ENCODE measurements at places on chromosomes 5 and 9. TPM values are rescaled to one million over a fixed set of nuclear protein-coding genes. Genes with fewer than 3 reads are reported as not detected.

ARHGEF39 gene
- total RNA-seq: 0.27 TPM

PRUNE2 gene
- 3.7 TPM for total RNA-seq

SLCO6A1 gene
- not detected for total RNA-seq

FLT4 gene
- 60.3 TPM for total RNA-seq

ZNF454 gene
- total RNA-seq: 5.1 TPM

RETREG1 gene
- 14.8 TPM for total RNA-seq

PLPP1 gene
- 284 TPM for total RNA-seq

GRCh38 chr9:16846367-16846766 is 24.1 kb downstream of the BNC2 start:
- H3K4me1 ChIP-seq: no peaks in the 10 kb centered on the region
- H3K36me3 ChIP-seq: no peaks in the 10 kb centered on the region
- DNase-seq: no peak
- H3K27me3 ChIP-seq: no peaks in the 10 kb centered on the region

DNA sequence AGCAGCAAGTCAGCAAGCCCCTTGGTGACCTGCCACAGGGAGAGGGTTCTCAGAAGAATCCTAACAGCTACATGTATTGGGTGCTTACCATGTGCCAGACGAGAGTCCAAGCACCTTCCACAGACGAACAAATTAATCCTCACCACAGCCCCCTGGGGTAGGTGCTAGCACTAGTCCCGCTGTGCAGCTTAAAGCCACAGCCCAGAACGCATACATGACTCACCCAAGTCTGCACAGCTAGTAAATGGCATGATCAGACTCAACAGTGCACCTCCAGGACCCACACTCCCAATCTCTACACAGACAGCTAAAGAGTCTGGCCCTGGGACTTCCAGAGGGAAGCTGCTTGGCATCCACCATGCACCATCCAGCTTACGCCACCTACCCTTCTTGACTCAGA is 111.5 kb downstream of the PAX5 start:
- H3K36me3 ChIP-seq: no peaks in the 10 kb centered on the region
- DNase-seq: no peak
- no peaks in the 10 kb centered on the region for H3K27me3 ChIP-seq
- H3K4me3 ChIP-seq: no peak overlapping the region
- no peaks in the 10 kb centered on the region for H3K4me1 ChIP-seq

GRCh38 chr5:98742396-98743073 is 30.9 kb upstream of the RGMB start:
- H3K4me3 ChIP-seq: no peak overlapping the region
- H3K4me1 ChIP-seq: no peaks in the 10 kb centered on the region
- H3K27me3 ChIP-seq: no peaks in the 10 kb centered on the region
- DNase-seq: no peak
- no peak overlapping the region for H3K27ac ChIP-seq

DNA sequence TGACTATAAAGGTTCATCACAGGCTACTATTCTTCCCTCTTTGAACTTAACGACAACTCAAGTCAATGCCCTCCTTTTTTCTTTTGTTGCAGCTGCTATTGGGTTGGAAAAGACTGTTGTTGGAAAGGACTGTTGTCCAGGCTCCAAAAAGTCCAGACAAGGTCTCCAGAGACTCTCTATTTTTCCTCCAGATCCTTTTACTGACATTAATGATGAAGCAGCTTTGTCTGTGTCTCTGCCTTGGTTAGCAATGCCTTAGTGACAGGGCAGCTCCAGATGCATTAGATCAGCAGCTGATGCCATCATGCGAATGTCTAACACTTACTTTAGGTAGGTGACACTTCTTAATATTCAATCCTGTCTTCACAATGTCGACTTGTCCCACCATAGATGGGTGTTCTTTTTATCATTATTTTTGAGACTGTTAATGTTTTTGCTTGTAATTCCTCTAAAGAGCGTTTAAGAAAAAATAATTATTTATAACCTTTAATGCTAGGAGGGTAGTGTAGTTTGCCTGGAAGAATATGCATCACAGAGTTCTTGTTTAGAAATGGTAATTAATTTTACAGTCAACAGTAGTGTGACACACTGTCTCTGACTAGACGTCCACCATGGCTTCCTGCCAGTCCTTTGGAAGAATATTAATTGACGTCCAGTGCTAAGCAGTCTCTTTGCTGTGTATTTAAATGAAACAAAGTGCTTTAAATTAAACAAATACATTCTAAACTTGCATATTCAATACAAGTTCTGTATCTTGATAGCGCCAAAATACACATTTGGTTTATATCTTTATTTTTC is 492.2 kb downstream of the NR2F1-AS1 start:
- no peaks in the 10 kb centered on the region for H3K36me3 ChIP-seq
- H3K27ac ChIP-seq: no peak overlapping the region
- DNase-seq: no peak
- no peaks in the 10 kb centered on the region for H3K4me1 ChIP-seq

DNA sequence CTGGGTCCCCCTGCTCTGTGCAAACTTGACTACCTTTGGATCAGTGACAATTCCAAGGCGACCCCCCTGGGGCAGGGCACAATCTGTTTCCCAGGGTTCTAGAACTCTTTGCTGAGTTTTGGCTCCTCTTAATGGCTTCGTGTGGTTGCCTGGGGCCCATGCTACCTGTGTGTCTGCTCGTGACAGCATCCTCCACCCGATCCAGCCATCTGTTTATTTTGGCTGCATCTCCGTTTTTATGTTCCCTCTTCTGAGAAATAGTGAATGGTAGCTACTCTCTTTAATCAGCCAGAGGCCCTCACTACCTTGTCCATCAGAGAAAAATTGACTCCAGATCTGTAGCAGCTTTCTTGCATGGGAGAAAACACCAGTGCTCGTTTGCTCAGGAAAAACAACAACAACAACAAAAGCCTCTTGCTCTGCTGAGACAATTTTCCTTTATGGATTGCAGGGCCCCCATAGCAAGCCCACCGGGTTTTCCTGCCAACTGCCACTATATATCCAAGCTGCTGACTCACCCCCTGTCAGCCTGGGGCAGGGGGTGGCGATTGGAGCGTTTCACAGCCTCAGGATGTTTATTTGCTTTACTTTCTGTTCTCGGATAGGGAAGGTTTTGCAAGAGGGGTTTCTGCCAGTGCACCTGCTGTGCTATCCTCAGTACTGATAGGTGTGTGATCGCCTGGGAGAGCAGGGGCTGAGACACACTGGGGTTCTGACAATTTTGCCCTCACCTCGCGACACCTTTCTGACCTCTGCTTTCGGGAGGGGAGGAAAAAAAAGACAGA is 607.8 kb downstream of the BNC2 start:
- DNase-seq: no peak
- H3K4me1 ChIP-seq: peaks cover 7% of the 10 kb centered on the region
- no peak overlapping the region for H3K4me3 ChIP-seq
- no peak overlapping the region for H3K27ac ChIP-seq
- H3K36me3 ChIP-seq: no peaks in the 10 kb centered on the region
- no peaks in the 10 kb centered on the region for H3K27me3 ChIP-seq

DNA sequence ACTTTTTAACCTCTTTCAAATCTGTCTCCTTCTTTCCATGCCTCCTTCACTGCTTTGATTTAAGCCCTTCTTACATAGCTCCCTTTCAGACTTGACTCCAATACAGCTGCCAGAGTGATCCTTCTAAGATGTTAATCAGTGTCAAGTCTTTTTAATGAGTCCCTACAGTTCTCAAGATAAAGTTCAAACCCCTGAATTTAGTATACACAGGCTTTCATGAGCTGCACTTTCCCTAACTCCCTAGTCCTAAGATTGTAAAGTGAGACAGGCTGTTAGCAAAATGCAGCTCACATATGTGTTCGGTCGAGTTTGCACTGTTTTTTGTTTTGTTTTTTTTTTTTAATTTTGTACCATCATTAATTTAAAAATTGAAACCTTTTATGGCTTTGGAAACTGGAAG is 190.4 kb upstream of the VCAN start:
- H3K36me3 ChIP-seq: no peaks in the 10 kb centered on the region
- no peak for DNase-seq
- H3K4me1 ChIP-seq: no peaks in the 10 kb centered on the region
- H3K27ac ChIP-seq: no peak overlapping the region
- H3K27me3 ChIP-seq: no peaks in the 10 kb centered on the region
- H3K4me3 ChIP-seq: no peak overlapping the region

DNA sequence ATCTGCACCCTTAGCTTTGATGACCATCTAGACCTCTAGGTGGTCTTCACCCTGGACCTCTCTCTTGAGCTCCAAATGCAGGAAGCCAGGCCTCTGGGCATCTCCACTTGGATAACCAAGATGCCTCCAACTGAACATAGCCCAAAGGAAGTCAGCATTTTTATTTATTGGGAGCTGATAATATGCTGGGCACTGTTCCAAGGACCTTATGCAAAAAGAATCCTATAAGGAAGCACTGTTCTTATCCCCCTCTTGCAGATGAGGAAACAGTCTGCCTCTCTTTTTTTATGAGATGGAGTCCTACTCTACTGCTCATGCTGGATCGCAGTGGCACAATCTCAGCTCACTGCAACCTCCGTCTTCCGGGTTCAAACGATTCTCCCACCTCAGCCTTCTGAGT is 219.9 kb downstream of the CDK5RAP2 start:
- peaks cover 4% of the 10 kb centered on the region for H3K4me1 ChIP-seq

DNA sequence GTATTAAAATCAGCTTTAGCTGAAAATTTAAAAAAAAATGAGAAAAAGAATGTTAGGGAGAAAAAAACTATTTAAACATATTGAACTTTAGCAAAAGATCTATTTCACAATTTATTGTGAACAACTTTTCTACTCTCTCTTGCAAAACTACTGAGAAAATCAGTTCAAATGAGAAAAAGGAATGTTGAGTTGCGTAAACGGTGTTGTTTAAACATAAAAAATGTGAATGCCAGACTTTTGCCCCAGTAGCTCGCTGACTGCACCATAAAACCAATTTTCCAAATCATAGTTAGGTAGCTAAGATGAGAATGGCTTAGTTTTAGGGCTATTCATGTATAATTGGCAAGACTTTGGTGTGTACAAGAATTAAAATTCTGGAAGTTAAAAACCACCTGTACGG is 13.4 kb upstream of the RAD23B start:
- no peak overlapping the region for H3K27ac ChIP-seq
- peaks cover 5% of the 10 kb centered on the region for H3K4me1 ChIP-seq
- DNase-seq: no peak

DNA sequence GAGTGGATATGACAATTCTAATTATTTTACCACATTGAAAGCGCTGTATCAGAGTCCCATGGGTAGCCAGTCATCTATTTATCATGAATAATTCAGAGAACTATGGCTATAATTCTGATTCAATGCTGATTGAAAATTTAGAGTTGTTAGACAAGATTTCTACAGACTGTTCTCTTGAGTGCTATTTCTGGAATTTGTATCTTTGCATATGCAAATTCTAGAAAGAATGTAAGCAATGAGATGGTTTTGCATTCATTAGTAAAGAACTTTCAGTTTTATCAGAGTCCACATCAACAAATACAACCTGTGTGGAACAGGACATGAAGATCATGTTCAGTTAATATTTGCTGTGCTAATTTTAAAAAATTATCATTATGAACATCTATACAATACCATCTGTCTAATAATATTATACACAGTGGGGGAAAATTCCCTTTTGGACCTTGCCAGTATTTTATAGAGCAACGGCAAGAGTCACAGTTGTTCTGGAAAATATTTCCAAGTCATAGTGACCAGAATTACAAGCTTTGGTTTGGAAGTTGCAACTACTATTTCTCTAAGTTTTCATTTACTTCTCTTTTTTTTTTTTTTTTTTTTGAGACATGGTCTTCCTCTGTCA is 372.7 kb upstream of the PTGER4 start:
- H3K27me3 ChIP-seq: no peaks in the 10 kb centered on the region
- no peak for DNase-seq
- no peak overlapping the region for H3K27ac ChIP-seq
- H3K36me3 ChIP-seq: no peaks in the 10 kb centered on the region

GRCh38 chr9:68704814-68705530 is at the start of gene PIP5K1B:
Gene PIP5K1B (plus strand): TSS chr9:68705240. CDS start chr9:68822615, 117,375 bp downstream.
- no peaks in the 10 kb centered on the region for H3K36me3 ChIP-seq
- peaks cover 11% of the 10 kb centered on the region for H3K4me1 ChIP-seq
- peak within 1 kb of the TSS; percentile 5 for H3K4me3 ChIP-seq
- DNase-seq: peak; percentile 79
- H3K27me3 ChIP-seq: no peaks in the 10 kb centered on the region

DNA sequence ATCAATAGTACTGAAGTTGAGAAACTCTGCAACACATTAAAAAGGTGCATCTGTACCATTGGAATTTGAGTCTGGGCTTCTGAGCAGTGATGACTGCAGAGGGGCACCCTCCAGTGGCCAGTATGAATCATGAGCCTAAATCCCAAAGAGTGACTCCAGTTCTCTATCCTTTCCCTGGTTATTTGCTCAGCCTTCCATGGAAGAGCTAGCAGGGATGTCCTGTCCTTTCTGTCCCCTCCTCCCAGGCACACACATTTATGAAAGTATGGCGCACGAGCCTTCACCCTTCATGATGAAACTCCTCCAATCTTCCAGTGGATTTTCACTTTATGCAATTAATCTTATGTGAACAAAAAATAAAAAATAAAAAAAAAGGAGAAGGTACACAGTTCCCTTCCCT is 81.0 kb downstream of the ESM1 start:
- no peaks in the 10 kb centered on the region for H3K4me1 ChIP-seq
- no peak overlapping the region for H3K27ac ChIP-seq
- DNase-seq: no peak
- no peak overlapping the region for H3K4me3 ChIP-seq
- H3K27me3 ChIP-seq: no peaks in the 10 kb centered on the region

- H3K4me1 ChIP-seq: no peaks in the 10 kb centered on the region
- no peaks in the 10 kb centered on the region for H3K36me3 ChIP-seq
- no peak for DNase-seq
- no peak overlapping the region for H3K4me3 ChIP-seq
- no peaks in the 10 kb centered on the region for H3K27me3 ChIP-seq
Observed at GRCh38 chr5:146624179-146624578, 108.2 kb upstream of the GPR151 start.

DNA sequence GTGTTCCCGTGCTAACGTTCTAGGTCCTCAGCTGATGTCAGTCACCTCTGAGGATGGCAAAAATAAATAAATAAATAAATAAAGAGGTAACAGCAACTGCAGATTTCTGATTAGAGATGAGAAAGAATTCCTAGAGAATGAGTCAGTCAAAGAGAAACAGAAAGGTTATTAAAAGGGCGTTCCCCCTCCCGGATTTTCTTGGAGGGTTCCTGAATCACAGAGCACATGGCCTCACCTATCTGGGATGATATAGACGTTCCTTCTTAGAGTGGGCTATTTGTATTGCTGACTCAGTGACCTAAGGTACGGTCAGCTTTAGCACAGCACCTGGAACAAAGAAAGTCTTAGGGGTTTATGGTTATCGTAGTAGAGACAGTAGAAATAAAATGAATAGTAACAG is 30.6 kb downstream of the HTR4 start:
- no peak overlapping the region for H3K27ac ChIP-seq
- H3K4me3 ChIP-seq: no peak overlapping the region
- no peak for DNase-seq
- H3K4me1 ChIP-seq: no peaks in the 10 kb centered on the region
- no peaks in the 10 kb centered on the region for H3K36me3 ChIP-seq

Measured in thyroid gland (tissue), 4 donors.